Esophagus muscularis mucosa (tissue), 4 donors: ENCODE measurements at places on chromosomes 1 and 21. TPM values are rescaled to one million over a fixed set of nuclear protein-coding genes. Genes with fewer than 3 reads are reported as not detected.

The TUT4 gene
- 41.5 TPM for total RNA-seq

- DNase-seq, result no peak
These were observed 111.5 kb upstream of the USP24 start for GRCh38 chr1:55326496-55327243.

GRCh38 chr1:232613752-232614381 lies 16.1 kb downstream of the SIPA1L2 start:
- no peak for DNase-seq

- DNase-seq, result no peak
These were observed 149.7 kb upstream of the RRP15 start for GRCh38 chr1:218135371-218135770.

DNA sequence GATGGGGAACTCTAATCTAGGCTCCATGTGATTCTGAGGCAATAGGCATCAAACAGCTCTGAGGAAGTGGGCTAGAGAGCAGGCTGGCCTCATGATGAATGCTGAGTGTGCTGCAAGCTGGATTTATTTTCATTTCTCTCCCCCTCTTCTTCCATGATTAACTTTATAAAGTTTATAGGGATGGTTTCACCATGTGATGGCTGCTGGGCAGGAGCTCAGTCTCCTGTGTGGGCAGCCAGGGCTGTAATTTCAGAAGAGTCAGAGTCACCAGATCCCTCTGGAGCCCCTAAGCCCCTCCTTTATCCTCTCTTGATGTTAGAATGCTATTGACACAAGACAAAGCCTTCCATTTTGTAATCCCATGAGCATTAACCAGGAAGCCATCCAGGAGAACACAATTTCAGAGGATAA lies 143.6 kb downstream of the CNIH3 start:
- no peak for DNase-seq

GRCh38 chr1:59045137-59045536 lies 251.8 kb upstream of the FGGY start:
- no peak for DNase-seq
